Stimulated activated CD4-positive, alpha-beta T cell treated with anti-CD3 and anti-CD28 coated beads, Interleukin-1b, Interleukin-23, amount 100 ng/mL, for 1 hour (primary cell): ENCODE measurements at places on chromosomes 3 and 15.
A peak's percentile ranks its signal among the peaks of the same experiment; 100 is the strongest.

GRCh38 chr3:179973931-179974361, 62.8 kb downstream of the PEX5L start:
- DNase-seq = no peak

- no peak for DNase-seq
These were observed 153.2 kb downstream of the CTNNB1 start for GRCh38 chr3:41352510-41352909.

GRCh38 chr3:22475665-22476240, 724.7 kb upstream of the ZNF385D start:
- no peak for DNase-seq

DNA sequence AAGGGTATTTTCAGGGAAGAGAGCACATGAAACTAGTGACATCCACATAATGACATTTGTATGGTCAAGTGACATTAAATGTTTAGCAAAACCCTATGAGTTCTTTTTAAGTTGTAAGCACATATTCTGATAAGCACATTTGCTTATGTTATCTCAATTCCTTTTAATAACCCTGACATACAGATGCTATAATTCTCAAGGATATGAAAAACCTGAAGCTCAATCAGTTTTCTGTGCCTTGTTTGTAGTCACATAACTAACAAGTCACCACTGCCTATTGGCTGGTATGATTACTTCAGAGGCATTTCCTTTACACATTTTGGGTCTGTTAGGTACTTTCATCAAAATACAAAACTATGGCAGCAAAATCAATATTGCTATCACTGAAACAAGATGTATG, 74.1 kb downstream of the FAIM start:
- DNase-seq = no peak

GRCh38 chr3:46049093-46049492, 21.8 kb upstream of the XCR1 start:
- no peak for DNase-seq

DNA sequence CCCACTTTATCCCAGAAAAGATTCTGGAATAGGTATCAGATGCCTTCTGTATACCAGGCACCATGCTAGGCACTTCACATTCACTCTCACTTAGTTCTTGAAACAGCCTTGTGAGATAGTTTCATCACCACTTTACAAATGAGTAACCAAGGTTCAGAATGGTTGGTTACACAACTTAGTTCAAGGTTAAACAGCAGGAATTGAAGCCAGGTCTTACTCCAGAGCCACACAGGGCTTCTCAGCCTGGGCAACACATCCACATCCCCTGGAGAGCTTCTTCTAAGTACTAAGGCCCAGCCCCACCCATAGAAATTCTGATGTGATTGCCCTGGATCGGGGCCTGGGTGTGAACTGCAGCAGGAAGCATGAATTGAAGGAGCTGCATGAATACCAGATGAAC, 18.6 kb downstream of the WHAMM start:
- DNase-seq = no peak

GRCh38 chr15:101305820-101306255, 10.8 kb upstream of the SNRPA1 start:
- DNase-seq = no peak

- no peak for DNase-seq
These were observed 107.0 kb downstream of the MCTP2 start for GRCh38 chr15:94338243-94338846.

- DNase-seq = no peak
These were observed 41.8 kb upstream of the TIPARP start for GRCh38 chr3:156632601-156633000.

- DNase-seq = peak; percentile 47
These were observed 37.7 kb upstream of the LCTL start for GRCh38 chr15:66603301-66604179.

- no peak for DNase-seq
These were observed 99.3 kb upstream of the SLC24A5 start for GRCh38 chr15:48021336-48022086.

GRCh38 chr3:141250342-141250741, 18.7 kb downstream of the PXYLP1 start:
- DNase-seq = no peak

- no peak for DNase-seq
These were observed 195.8 kb downstream of the TUSC7 start for GRCh38 chr3:116905334-116905733.

DNA sequence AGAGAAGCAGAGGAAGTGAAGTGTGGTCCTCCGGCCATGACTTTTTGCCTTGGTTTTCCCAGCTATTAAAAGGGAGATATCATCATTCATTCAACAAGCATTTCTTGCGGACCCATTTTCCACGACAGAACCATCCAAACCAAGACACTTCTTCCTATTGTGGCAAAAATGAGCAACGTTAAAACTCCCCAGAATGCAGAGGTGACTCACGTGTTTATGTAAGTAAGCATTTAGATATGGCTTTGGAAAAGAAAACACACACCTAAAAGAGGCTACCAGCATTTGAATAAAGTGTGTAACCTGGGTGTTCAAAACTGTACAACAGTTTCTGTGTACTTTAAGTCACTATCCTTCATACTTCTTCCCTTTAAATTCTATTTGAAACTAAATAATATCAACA, 181.3 kb downstream of the RORA start:
- no peak for DNase-seq

- no peak for DNase-seq
These were observed 770.4 kb upstream of the SEMA6D start for GRCh38 chr15:46946953-46947352.

DNA sequence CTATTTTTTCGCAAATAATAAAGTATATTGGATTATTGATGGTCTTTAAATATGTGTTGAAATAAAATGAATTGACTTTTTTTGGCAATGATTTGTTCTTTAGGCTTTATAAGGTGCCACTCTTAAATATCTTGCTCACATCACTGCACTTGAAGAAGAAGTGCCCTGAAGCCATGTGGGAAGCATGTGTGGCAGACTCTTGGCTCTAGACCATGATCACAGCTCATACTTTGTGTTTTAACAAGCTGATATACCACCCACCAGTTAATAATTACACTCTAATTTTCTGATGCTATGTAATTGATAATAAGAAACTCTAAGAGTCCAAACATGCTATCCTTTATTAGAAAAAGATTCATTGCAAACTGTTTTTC, 52.1 kb upstream of the TGFBR2 start:
- no peak for DNase-seq

DNA sequence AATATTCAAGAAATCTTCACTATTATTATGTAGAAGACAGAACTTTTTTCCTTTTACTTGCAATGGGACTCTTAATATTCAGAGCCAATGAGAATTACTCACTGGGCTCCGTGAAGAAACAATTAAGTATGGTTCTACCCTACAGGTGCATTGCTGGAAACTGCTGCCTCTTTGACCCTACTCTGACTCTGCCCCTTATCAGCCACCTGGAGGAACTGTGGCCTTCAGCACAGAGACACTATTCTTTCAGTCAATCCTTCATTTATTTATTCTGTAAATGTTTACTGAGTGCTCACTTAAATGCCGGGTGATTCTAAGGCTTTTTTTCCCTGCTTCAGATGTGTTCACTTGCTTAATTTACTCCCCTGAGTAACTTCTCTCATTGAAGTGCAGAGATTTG, 163.2 kb downstream of the SYNPR start:
- no peak for DNase-seq

GRCh38 chr3:32325201-32325600, 66.5 kb upstream of the CMTM7 start:
- no peak for DNase-seq

- no peak for DNase-seq
These were observed 248.4 kb downstream of the KCNH8 start for GRCh38 chr3:19396726-19397125.

DNA sequence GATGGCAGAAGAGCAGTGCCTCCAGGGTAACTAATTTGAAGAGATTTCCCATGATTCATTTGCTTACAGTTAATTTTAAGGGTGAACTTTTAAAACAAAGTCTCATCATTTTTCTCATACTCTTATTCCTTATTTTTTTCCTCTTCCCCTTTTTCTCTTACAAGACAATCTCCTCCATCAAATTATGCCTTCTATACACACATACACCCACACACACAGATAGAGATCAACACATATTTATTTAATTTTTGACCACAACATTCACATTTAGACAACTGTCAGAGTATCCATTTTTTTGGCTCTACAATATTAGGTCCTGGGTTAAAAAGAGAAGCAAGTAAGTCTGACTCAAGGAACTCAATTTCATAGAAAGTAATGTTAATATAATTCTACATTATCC, 37.6 kb downstream of the AAGAB start:
- DNase-seq = no peak

GRCh38 chr15:40878785-40879184, 4.8 kb upstream of the RHOV start:
- DNase-seq = no peak
